Thymus (tissue), 14 donors: ENCODE measurements at places on chromosomes 12 and 14.

DNA sequence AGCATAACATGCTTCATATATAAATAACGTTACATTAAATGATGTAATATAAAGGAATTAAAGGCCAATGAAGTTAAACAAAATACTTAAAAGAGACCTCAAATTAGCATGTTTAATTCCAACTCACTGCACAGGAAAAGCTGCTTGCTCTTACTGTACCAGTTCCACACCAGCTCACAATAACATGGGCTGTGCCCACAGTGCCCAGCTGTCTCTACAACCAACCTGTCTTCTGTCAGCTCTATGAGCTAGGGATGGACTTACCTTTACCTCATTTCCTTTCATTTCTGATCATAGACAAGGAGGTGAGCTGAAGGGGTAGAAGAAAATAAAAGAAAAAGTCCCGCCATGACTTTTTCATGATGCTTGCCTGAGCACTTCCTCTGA lies 64.8 kb downstream of the NKX2-1 start:
- no peak overlapping the region for H3K27ac ChIP-seq
- H3K36me3 ChIP-seq: no peaks in the 10 kb centered on the region
- no peak overlapping the region for H3K4me3 ChIP-seq
- DNase-seq: no peak
- no peaks in the 10 kb centered on the region for H3K4me1 ChIP-seq

DNA sequence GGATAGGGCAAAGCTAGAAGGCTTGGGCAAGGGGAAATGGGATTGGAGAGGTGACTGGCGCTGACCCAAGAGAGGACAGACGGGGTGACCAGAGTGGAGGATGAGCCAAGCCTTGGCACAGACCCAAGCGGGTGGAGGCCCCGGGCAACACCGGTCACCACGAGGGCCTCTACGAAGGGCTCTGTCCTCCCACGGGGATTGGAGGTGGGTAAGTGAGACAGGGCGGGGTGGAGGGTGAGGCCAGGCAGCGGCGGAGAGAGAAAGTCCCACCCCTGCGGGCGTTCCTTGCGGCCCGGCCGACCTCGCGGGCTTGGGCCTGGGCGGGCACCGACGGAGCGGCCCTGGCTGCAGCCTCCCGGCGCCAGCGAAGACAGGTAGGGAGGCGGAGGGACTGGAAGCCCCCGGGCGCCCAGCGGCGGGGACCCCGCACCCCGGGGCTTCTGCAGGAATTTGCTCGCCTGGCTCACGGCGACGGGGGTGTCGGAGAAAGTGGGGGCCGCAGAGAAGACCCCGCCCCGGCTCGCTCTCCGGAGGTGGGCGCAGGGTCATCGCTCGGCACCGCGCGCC lies at the start of gene PAPLN:
Gene PAPLN, plus strand, starts transcription at position 288 of the 567 bp plus-strand sequence. CDS start 2,273 bp downstream, outside the sequence.
- DNase-seq: no peak
- H3K4me1 ChIP-seq: peaks cover 34% of the 10 kb centered on the region

GRCh38 chr14:67269298-67270060 lies 28.2 kb downstream of the PALS1 start:
- H3K36me3 ChIP-seq: no peaks in the 10 kb centered on the region
- no peak overlapping the region for H3K4me3 ChIP-seq
- no peaks in the 10 kb centered on the region for H3K27me3 ChIP-seq

GRCh38 chr14:90661866-90662265 lies 154.4 kb downstream of the TTC7B start:
- no peak overlapping the region for H3K27ac ChIP-seq
- no peak for DNase-seq
- H3K4me3 ChIP-seq: no peak overlapping the region

DNA sequence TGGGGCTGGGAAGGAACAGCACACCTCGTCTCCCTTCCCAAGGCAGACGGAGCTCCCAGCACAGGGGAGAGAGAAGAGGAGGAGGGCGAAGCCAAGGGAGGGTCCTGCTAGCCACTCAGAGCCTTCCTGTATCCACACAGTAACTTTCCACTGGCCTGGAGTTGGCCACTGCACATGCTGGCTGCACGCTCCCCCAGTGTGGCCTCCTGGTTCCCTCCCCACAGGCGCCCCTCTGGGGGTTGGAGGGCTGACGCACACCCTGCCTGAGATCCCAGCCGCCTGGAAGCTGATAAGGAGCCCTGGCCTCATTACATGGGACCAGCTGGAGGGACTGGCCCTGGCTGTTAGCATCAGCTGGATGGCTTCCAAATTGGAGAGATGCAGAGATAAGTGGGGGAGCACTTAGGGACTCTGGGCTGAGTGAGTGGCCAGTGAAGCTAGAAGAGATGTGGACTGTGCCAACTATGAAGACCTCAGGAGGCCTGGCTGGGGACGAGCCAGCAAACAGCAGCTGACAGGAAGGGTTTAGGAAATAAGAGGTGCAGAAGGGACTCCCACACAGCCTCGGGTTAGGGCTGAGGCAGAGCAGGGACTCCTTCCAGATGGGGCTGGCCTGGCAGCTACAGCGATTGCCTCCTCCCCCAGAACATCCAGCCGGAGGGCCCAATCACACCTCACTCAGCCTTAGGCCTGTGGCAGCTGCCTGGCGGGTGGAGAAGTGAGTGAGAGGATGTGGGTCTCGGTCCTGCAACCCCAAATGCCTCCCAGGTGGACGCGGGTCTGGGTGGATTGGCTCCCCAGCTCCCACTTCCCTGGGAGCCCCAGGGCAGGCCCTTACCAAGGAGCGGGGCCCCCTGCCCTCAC lies 26.3 kb upstream of the BCDIN3D start:
- H3K4me3 ChIP-seq: no peak overlapping the region
- peak overlapping the region; percentile 32 for H3K27ac ChIP-seq
- peak; percentile 30 for DNase-seq
- H3K4me1 ChIP-seq: peaks cover 15% of the 10 kb centered on the region
- H3K27me3 ChIP-seq: no peaks in the 10 kb centered on the region

GRCh38 chr14:50578433-50578832 lies 18.5 kb downstream of the ATL1 start:
- no peak for DNase-seq
- H3K4me3 ChIP-seq: no peak overlapping the region
- H3K27ac ChIP-seq: no peak overlapping the region
- H3K27me3 ChIP-seq: no peaks in the 10 kb centered on the region
